Activated CD4-positive, alpha-beta T cell treated with anti-CD3 and anti-CD28 coated beads, Interleukin-2, amount 50 U/mL, for 48 hours (primary cell): ENCODE measurements at places on chromosomes 3 and 15.

GRCh38 chr3:154022606-154023005, 98.6 kb upstream of the ARHGEF26 start:
- DNase-seq = no peak

DNA sequence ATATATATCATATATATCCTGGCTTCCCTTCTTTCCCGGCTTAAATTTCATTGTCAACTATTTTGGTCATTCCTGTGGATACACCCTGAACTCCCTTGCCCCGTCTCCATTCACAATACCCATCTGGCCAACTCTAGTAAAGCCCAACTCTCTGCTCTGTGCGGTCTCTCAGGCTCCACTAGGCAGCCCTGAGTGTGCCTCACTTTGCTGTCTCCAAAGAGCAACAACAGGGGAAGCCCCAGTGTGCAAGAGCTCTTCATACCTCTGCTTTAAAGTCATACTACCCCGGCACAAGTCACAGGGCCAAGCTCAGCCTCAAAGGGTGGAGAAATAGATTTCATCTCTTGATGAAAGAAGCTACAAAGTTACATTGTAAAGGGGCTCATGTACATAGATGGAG, 18.9 kb upstream of the FEM1B start:
- peak; percentile 23 for DNase-seq

GRCh38 chr15:35928847-35929246, 382.9 kb upstream of the DPH6 start:
- no peak for DNase-seq

DNA sequence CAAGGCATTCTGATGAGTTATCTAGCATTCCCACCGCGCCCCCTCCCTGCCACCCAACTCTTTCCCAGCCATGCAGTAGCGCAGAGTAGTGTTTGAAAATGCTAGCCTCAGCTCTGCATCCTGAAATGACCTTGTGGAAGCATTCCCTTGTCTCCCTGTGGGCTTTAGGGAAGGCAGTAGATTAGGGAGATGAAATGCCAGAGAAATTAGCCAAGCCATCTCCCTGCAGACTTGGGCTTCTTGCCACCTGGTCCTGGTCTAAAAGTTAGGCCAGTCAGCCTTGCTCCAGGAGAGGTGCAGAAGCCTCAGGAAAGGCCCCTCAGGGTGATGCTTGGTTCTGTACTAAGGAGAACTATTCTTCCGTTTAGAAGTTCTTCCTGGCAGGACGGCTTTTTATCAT, 231.2 kb downstream of the CACNA2D3 start:
- no peak for DNase-seq

- DNase-seq = no peak
Observed at GRCh38 chr3:73446467-73447110, 178.2 kb downstream of the PDZRN3 start.
